AG04449 (cell line): ENCODE measurements at places on chromosomes 7 and 10.

GRCh38 chr7:64206903-64207302 lies at the start of gene ZNF735:
Gene ZNF735, plus strand, starts transcription at chr7:64207203. Its CDS starts 0 bp downstream, at chr7:64207203.
- no peak for DNase-seq

DNA sequence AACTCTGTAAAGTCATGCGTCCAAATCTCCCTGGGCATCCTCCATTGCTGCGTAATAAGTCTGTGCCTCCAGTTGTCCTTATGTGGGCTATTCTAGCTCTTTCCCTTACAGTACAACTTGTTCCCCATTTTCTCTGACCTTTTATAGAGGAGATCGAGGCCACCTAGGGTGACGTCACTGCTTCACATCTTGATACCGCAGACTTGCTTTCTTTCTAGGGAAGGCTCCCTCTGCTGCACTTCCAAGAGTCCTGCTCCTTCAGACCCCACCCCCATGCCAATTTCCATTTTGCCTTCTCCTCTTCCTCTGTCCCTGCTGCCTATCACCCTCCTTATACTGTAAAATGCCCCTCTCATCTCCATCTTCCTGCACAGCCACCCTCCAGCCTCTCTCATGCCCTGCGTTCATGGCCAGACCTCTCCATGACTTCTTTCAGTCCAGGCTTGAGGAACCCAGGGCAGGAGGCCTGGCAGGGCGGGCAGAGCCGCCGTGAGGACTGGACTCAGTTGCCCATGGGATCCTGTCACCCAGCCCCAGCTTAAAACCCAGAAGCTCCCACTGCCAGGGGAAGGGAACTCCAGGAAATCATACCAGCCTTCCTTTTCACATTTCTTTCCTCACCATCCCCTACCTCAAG lies 57.5 kb downstream of the CAMK1D start:
- DNase-seq = no peak

DNA sequence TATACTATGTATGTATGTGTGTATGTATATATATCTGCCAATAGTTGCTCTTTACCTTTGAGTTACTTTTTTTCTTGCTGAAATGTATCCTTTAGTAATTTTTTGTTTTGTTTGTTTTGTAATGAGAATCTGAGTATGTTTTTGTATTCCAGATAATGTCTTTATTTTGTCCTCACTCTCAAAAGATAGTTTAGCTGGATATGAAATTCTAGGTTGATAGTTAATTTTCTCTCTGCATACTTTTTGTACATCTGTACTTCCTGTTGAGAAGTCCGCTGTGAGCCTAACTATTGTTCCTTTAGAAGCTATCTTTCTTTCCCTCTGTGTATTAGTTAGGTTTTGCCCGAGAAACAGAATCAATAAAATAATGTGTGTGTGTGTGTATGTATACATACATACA lies 29.5 kb downstream of the BUB3 start:
- DNase-seq = no peak

DNA sequence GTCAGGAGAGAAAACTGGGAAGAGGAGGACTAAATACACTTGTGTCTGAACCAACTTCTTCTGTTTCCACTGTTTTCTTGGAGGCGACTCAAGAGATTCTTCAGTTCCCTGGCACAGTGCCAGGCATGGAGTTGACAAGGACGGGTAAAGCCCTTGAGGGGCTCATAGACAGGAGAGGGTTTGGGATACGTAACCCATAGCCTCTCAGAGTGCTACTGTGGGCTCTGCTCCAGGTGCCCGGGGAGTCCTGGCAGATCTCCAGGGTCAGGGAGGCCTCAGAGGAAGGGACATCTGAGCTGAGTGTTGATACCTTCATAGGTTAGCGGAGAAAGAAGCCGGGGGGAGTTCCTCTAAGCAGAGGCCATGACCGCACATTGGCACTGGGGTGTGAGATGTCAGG lies 42.0 kb downstream of the GALNT17 start:
- no peak for DNase-seq

- DNase-seq = no peak
These were observed 4.7 kb upstream of the PKD2L1 start for GRCh38 chr10:100334762-100335161.

- DNase-seq = peak; percentile 26
These were observed 39.8 kb upstream of the CDK13 start for GRCh38 chr7:39910108-39910869.

- DNase-seq = no peak
These were observed 3.3 kb upstream of the ZNF746 start for GRCh38 chr7:149500910-149501309.

- DNase-seq = no peak
These were observed 222.6 kb downstream of the HTR7 start for GRCh38 chr10:90635111-90635765.

GRCh38 chr10:33422471-33423153 lies 88.1 kb upstream of the NRP1 start:
- DNase-seq = no peak

GRCh38 chr10:81704596-81704995 lies 170.4 kb upstream of the NRG3 start:
- no peak for DNase-seq

- no peak for DNase-seq
These were observed 12.6 kb downstream of the TFAM start for GRCh38 chr10:58397830-58398229.

- no peak for DNase-seq
These were observed 391.2 kb upstream of the PODXL start for GRCh38 chr7:131947661-131948060.

GRCh38 chr7:30906014-30906413 lies 5.6 kb upstream of the AQP1 start:
- no peak for DNase-seq

- DNase-seq = no peak
These were observed 378.4 kb upstream of the SEMA3D start for GRCh38 chr7:85565276-85565675.

DNA sequence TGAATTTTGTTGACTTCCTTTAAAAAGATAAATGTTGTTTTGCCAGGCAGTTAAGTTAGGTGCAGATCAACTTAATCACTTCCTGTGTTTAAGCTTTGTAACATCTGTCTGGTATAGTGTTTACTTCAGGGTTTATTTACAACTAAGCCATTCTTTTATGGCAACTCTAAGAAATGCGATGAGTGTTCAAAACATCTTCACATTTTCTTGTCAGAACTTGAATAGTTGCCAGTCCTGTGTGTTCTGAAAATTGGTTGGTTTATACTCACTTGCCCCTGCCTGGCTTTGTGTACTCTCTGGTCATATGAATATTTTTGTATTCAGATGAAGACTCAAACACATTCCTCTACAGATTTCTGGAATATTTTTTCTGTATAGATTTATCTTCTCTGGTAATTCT lies 327.2 kb downstream of the MDFIC start:
- no peak for DNase-seq

- no peak for DNase-seq
These were observed 61.5 kb downstream of the GNA12 start for GRCh38 chr7:2782565-2782964.

- no peak for DNase-seq
These were observed 50.5 kb upstream of the DLG5 start for GRCh38 chr10:77977016-77977415.

- peak; percentile 60 for DNase-seq
These were observed 70.5 kb downstream of the ADCYAP1R1 start for GRCh38 chr7:31122649-31123058.

- no peak for DNase-seq
These were observed 287.4 kb upstream of the ZMIZ1 start for GRCh38 chr10:78781251-78781913.

DNA sequence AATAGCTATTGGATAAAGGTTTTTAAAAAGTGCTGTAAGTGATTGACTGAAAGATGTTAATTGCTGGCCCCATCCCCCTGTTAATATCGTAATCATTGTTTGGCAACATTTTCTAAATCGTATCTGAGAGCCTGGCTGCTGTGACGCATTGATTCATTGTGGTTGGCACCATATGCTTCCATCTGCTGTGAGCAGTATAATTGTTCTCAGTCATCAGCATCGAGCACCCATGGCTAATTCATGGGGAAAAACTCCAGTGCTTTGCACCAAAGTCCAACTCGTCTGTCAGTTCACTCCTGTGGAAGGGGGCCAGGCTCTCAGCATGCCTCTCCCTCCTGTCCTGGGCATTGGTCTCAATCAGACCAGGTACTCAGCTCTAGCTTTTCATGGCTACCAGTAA lies 205.2 kb downstream of the STK31 start:
- DNase-seq = no peak

DNA sequence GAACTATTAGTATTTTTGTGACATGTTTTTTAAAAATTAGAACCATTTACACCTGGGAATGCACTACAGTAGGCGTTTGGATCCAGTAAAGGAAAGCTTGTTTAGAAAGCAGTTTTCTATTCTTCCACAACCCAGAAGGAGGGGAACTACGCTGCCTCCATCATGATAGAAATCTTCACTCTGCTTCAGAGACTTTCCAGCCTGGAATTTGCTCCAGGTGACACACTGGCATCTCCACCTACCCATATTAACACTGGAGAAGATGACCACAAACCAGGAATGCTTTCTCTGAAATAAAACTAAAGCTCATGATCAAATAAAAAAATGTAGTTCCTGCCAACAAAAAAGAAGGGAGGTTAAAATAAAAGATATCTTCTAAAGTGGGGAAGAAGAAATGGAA lies 66.3 kb downstream of the ARHGAP22 start:
- DNase-seq = no peak
